ENCODE measurements at places on chromosomes 3 and 15.

- no peak for DNase-seq
These were observed 6.2 kb downstream of the HHLA2 start for GRCh38 chr3:108302570-108302969.

DNA sequence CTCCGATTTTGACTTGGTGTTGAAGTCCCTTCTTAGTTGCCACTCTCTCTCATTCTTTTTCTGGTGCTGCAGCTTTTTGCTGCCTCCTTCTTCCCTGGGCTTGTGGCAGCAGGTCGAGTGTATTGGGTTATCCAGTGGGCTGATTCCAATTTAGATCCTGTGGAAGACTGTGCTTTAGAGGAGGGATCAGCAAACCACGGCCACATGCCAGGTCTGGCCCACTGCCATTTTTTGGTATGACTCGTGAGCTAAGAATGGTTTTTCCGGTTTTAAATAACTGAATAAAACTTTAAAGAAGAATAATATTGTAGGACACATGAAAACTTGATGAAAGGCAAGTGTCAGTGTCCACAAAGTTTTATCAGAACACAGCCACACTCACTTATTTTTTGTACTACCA is 330.5 kb downstream of the ROBO2 start:
- peak; percentile 41 for DNase-seq

DNA sequence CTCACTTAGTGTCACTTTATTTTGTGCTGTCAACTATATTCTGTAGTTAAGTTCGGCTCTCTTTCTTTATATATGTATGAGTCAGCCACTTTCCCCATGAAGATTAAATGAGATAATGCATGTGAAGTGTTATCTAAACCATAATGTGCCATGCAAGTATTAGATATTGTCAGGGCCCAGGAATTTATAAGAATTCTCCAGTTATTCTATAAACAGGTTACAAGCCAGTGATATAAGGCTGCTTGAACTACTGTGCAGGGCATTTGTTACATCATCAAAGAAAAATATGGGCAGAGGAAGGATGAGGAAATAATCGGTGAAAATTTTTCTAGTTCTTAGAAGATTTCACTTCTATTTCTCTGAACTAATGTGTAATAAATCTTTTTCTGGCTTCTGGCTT is 1049.0 kb upstream of the NR2F2 start:
- no peak for DNase-seq

DNA sequence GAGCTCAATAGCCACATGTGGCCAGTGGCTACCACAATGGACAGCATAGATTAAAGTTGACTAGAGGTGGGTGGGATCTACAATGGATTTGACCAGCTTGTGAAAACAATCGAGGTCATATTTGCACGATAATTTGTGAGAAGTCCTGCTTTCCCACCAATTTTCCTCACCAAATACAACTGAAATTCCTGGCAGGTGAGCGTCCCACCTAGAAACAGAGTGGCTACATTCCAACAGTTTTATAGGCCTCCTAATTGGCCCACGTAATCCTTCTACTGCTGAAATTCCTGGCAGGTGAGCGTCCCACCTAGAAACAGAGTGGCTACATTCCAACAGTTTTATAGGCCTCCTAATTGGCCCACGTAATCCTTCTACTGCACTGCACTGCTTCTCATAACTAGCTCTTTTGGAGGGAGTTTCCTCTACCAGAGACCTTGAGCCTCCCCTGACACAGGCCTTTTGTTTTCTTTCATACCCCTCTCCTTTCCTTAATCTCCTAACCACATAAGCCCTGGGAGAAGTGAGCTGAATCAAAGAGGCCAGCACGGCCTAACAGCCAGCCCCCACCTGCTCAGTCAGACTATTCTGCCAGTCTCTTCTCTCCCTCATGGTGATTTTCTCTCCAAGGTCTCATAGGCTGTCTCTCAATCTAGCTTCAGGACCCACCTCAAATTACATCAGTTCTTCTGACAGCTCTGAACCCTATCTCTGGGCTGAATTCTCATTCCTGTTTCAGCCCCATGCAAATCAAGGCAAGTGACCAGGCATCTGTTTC is 80.2 kb downstream of the BFSP2 start:
- DNase-seq, result no peak

DNA sequence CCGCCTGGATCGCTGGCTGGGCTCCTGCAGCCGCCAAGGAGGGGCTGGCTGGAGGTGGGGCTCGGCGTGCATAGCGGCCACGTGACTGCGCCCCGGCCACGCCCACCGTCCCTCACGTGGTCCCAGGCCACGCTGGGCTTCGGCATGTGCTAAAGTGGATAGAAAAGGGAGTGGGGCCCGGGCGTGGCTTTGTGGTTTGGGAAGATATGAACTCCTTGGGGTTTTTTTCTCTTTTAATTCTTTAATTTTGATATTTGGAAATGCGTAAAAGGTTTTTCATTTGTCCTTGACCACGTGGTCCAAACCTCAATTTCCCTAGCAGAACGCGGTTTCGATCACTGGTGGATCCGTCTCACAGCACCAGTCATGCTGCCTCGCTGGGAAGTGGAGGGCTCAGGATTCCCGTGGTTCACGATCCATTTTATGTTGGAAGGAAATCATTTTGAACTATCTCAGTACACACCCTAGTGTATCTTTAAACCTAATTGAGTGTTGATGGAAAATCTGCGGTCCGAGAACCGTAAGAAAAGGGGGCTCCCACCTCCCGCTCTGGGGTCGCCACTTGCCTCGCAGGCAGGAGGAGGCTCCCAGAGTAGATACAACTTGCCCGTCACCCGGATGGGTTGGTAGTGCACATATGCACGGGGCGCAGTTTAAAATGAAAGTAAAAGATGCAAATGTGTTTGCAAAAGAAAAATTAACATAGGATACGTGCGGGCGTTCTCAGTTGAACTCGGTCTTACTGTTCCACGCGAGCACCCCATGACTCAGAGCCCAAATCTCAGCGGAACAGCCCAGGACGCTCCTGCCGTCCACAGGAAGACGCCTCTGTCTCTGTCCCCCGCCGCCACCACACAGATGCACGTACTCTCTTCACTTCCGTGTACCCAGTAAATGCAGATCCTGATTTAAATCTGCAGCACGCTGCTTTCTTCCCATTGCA is 141.9 kb downstream of the PGPEP1L start:
- DNase-seq, result no peak

DNA sequence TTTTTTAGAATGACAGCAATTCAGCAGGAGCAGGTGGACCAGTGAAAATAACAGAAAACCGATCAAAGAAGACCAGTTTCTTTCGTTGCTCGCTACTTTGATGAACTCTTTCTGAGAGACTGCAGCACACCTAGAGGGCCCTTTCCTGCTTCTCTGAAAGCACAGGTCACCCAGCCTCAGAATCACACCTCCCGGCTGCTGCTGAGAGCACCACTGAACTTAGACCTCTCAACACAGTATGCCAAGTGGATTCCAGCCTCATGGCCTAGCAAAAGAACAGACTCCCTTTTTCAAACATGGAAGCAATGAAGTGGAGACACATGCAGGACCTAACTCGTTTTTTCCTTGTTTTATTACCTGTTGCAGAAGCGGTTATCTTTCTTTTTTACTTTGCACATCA is 13.9 kb upstream of the APH1B start:
- DNase-seq, result no peak

DNA sequence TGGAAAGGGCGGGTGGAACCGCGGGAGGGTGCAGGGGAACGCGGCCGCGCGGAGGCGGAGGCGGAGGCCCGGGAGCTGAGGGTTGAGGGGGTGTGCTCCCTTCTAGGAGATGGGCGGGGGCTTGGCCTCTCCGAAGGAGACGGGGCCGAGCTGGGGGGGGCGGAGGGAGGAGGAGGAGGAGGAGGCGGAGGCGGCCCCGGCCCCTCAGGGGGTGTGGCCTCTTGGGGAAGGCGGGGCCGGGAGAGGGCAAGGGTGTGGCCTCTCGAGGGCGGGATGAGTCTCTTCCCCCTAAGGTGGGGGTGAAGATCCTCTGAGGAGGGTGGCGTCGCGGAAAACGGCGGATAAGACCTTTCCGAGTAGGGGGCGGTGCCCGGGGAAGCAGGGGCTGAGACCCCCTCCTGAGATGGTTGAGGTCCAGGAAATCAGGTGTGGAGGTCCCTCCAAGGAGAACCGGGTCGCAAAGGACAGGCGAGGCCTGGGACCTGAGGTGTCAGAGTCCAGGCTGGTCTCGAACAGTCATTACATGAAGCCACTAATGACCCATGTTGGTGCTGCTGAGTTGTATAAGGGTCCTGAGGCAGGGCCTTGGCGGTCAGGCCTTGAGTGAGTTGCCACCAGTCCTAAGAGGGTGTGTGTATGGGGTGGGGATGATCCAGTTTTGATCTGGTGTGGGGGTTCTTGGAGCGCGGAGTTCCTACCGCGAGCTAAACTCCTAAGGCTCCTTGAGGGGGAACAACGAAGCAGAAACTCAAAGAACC is 759 bp downstream of the WDR6 start:
- no peak for DNase-seq

DNA sequence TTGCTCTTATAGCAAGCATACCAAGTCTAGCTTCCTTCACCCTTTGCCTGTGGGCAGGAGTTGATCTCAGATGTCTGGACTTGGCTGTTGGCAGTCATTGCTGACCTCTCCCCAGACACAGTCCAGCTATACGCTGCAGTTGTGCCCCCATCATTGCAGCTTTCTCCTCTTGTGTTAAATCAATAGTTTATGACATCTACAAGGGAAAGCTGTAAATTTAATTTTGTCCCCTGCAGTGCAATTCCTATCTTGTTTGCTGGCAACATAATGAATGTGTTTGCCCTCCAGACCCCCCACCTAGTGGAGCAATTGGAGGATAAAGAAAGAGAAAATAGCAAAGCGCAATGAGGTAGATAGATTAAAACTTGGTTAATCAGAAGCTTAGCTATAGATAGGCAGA is 280.2 kb downstream of the LSAMP start:
- no peak for DNase-seq

All from AG09309 (cell line).